Substantia nigra (tissue), 51 donors: ENCODE measurements at places on chromosomes 4 and X.

DNA sequence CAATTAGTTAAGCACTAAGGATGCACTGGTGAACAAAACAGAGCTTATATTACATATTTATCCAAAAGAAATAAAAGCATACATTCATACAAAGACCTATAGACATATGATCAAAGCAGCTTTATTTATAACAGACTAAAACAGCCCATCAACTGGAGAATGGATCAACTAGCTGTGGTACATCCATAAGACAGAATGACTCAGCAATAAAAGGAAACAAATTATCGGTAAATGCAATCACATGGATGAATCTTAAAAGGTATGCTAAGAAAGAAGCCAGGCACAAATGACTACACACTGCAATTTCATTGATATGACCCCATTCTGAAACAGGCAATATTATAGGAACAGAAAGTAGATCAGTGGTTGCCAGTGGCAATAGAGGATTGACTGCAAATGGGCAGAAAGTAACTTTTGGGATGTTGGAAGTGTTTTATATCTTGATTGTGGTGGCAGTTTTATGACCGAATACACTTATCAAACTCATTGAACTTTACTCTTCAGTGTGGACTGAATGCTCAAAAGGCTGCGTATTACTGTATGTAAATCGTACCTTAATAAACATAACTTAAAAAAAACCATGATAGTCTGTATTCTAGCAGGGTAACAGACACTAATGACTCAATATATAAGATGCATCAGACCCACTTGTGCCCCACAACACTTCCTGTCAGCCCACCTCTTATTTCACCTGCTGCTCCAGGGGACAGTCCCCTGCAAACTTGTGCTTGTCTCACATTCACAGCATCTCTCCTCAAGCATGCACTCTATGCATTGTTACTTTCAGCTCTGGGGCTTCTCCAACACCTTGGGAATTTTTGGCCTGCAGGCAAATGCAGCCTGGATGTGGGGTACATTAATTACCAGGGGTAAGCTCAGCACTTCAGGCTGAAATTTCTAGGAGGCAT is 59.1 kb downstream of the MID1IP1 start:
- DNase-seq: no peak

DNA sequence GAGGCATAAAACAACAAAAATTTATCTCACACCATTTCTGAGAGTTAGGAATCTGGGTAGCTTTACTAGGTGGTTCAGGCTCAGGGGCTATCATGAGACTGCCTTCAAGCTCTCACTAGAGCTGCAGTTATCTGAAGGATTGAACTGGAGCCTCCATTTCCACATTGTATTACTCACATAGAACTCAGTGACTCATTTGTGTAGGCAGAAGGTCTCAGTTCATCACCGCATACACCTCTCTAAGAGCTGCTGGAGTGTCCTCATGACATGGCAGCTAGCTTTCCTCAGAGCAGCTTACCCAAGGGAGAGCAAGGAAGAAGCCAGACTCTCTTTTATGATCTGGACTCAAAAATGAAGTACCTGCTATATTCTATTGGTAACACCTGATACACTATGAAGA is 389.2 kb downstream of the IQCM start:
- DNase-seq: no peak

GRCh38 chr4:153757407-153757806 is 2.4 kb downstream of the RNF175 start:
- DNase-seq: no peak

GRCh38 chr4:138961664-138962063 is 53.9 kb upstream of the NOCT start:
- DNase-seq: no peak

DNA sequence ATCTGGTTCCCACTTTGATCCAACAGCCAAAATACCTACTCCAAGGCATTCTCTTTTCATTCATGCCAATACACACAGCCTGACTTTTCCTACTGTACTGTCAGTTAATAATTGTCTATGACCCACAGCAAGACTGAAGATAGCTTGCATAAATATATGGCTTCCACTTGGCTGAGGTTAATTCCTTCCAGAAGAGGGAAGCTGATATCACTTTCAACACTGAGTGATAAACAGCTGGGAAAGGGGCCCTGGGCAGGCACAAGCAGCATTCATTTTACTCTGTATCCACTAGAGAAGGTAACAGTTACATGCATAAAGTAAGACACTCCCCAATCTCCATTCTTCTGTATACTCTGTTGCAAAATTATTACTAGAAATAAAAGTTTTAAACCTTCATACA is 200.2 kb upstream of the UGT8 start:
- DNase-seq: no peak

DNA sequence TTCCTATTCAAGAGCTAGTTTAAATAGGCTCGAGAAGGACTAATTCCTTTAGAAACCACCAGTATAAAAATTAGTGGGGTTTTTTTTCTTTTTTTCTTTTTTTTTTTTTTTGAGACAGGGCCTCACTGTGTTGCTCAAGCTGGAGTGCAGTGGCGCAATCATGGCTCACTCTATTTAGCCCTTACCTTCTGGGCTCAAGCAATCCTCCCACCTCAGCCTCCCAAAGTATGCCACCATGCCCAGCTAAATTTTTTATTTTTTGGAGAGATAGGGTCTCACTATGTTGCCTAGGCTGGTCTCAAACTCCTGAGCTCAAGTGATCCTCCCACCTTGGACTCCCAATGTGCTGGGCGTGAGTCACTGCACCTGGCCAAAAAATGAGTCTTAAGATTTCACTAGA is 52.8 kb downstream of the APOO start:
- no peak for DNase-seq

- peak; percentile 43 for DNase-seq
Observed at GRCh38 chrX:10722851-10723250, 102.5 kb upstream of the MID1 start.
